ENCODE measurements at places on chromosomes 4 and X. TPM values are rescaled to one million over a fixed set of nuclear protein-coding genes. Genes with fewer than 3 reads are reported as not detected.
A peak's percentile ranks its signal among the peaks of the same experiment; 100 is the strongest.

DNA sequence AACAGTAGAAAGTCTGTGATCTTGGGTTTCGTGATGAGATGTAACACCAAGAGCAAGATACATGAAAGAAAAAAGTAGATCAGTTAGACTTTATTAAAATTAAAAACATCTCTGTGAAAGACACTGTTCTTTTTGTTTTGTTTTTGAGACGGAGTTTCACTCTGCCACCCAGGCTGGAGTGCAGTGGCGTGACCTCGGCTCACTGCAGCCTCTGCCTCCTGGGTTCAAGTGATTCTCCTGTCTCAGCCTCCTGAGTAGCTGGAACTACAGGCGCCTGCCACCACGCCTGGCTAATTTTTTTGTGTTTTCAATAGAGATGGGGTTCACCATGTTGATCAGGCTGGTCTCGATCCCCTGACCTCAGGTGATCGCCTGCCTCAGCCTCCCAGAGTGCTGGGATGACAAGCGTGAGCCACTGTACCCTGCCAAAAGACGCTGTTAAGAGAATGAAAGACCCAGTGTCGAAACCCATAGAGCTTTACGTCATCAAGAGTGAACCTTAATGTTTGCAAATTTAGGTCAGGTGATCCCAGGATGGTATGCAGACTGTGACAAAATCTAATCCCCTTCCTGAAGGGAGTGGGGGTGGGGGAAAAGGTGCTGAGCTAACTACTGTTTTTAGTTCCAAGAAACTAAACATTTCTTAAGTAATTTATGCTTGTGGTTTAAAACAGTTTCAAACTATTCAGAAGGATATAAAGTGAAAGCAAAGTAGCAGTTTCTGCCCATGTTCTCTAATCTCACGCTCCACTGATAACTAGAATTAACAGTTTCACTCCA lies 8.0 kb downstream of the OFD1 start:
- DNase-seq: no peak

DNA sequence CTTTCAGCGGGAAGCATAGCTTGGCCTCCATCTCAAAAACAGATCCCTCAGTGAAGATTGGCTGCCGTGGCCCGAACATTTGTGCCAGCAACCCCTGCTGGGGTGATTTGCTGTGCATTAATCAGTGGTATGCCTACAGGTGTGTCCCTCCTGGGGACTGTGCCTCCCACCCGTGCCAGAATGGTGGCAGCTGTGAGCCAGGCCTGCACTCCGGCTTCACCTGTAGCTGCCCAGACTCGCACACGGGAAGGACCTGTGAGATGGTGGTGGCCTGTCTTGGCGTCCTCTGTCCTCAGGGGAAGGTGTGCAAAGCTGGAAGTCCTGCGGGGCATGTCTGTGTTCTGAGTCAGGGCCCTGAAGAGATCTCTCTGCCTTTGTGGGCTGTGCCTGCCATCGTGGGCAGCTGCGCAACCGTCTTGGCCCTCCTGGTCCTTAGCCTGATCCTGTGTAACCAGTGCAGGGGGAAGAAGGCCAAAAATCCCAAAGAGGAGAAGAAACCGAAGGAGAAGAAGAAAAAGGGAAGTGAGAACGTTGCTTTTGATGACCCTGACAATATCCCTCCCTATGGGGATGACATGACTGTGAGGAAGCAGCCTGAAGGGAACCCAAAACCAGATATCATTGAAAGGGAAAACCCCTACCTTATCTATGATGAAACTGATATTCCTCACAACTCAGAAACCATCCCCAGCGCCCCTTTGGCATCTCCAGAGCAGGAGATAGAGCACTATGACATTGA lies 175.4 kb downstream of the FAT4 start:
- DNase-seq: no peak

- DNase-seq: peak; percentile 26
Observed at GRCh38 chr4:56909086-56909894, 1.6 kb downstream of the REST start.

- DNase-seq: no peak
Observed at GRCh38 chr4:105061731-105062130, 84.9 kb upstream of the TET2 start.

DNA sequence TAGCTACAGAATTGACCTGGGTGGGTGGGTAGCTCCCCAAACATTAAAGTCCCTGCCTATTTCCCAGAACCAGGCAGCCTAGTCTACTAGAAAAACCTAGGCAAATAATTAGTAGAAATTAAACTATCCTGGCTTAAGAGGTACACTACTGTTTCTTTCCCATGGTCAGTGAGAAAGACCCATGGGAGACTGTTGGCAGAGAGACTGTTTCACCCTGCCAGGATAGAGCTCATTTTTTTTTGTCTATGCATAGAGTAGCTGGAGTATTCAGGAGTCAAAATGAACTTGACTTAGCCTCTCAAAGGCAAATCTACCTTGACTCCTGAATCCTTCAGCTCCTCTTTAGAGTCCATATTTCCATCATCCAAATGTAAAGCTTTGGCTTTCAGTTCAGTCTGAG lies 107.0 kb upstream of the AR start:
- no peak for DNase-seq

DNA sequence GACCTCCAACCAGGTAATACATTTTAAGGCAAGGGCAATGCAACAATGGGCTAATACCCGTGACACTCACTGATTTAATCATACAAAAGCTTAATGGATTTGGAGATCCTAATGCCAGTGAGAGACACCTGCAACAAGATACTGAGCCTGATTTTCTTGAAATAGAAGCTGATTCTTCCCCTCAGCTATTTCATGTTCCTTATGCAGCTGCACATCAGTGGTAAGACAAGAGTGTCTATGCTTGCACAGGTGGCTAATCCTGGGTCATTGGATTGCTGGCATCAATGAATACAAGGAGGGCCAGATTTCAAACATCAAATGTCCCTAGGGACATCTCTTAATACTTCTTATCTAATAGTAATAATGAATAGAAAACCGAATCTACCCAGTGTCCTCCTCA lies 139.7 kb downstream of the PPARGC1A start:
- DNase-seq: no peak

DNA sequence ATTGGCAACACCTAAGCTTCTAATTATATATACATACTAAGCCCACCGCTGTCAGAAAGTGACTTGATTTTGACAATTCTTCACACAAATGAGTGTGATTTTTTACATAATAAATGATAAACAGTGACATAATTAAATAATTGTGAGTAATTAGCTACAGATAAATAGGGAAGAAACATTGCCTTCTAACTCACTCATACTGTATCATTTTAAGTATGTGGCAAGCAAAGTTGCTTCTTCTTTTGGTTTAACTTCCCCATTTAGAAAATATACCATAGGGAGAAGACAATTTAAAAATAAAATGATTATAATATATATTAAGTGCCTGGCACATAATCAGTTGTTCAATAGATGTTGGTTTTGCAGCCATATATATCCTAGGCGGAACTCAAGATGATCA lies 644.2 kb downstream of the FSTL5 start:
- DNase-seq: no peak

DNA sequence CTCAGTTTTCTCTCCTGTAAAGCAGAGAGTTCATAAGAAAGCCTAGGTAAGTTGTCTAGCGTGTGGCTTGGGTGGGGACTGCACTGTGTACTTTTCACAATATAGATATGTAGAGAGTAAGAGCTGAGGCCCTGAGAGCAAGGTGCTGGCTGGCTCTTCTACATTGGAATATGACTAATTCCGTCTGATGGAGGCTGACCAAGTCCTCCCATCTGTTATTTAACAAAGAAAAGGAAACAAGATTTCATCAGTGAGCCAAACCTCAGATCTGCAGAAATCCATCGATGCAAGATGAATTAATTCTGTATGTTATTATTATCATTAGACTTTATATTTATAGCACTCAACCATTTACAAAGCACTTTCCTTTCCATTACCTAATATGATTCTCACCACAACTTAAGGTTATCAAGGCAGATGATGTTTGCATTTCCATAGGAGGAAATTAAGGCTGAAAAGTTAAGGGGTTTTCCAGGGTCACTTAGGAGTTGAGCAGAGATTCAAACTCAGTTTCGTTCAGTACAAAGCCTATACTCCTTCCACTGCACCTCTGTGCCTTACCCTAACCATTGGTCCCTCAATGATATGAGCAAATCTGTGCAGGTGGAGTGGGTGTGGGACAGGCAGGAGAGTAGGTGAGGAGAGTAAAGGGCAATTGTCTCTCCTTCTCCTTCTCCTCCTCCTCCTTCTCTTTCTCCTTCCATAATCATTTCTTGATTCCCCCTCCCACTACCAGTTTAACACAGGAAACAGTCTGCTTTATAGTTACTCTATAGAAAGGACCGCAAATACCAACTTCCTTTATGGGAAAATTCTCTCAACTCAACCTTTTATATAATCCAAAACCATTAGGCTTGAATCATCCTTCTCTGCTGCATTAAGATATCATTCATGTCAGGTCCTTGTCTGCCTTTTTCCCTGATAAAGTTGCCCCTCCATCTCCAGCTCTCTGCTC lies 27.6 kb upstream of the SRD5A3 start:
- DNase-seq: no peak

DNA sequence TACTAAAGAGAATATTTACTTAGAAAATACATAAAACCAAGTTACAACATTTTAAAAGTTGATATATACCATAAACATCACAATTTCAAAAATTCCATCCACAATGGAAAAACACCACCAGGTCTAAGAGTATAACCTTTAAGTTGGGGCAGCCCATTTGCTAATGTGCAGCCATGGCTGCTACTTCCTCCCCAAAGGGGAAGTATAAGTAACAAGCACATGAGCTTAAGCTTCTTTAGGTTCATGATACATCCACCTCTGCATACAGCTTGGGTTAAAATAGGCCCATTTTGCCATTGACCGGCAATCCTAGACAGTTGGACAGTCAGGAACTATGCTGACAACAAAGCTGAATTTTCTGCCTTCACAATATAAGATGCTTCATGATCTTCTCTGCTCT lies 16.6 kb upstream of the GASK1B start:
- DNase-seq: no peak

DNA sequence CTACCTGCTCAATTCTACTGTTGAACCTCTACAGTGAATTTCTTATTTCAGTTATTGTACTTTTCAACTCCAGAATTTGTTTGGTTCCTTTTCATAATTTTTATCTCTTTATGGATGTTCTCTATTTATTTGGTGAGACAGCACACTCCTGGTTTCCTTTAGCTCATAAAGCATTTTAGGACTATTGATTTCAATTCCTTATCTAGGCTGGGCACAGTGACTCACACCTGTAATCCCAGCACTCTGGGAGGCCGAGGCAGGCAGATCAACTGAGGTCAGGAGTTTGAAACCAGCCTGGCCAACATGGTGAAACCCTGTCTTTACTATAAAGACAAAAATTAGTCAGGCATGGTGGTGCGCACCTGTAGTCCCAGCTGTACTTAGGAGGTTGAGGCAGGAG lies 57.7 kb downstream of the THOC2 start:
- no peak for DNase-seq

GRCh38 chr4:102533904-102534303 lies 32.7 kb downstream of the NFKB1 start:
- DNase-seq: no peak

- no peak for DNase-seq
Observed at GRCh38 chrX:138986866-138987265, 275.3 kb upstream of the FGF13 start.

DNA sequence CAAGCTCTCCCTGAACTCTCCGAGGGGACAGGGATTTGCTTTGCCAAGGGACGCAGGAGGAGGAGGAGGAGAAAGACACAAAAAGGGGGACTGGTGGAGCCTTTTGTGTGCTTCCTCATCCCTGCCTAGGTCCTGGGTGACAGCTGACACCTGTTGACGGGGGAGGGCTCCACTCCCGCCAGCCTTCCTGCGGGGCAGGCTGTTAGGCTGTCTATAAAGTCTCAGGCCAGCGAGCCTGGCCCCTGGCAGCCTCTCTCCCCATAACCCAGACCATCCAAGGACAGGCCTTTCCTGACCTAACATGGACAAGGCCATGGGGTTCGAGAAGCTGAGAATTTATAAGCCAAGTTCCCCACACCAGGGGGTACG lies 832 bp upstream of the EVC2 start:
- no peak for DNase-seq

- no peak for DNase-seq
Observed at GRCh38 chr4:27398631-27399310, 538.1 kb downstream of the STIM2 start.

- no peak for DNase-seq
Observed at GRCh38 chr4:41197996-41198395, 16.3 kb downstream of the APBB2 start.

The UGT2B11 gene
- total RNA-seq: not detected

The MMRN1 gene
- not detected for total RNA-seq

The KLB gene
- total RNA-seq: 0.75 TPM

The NAA11 gene
- not detected for total RNA-seq

The STAP1 gene
- not detected for total RNA-seq

The PRRG3 gene
- not detected for total RNA-seq

The GPRASP1 gene
- not detected for total RNA-seq

The CT45A3 gene
- not detected for total RNA-seq
